Activated CD8-positive, alpha-beta T cell treated with anti-CD3 and anti-CD28 coated beads for 36 hours (primary cell): ENCODE measurements at places on chromosomes 3 and 15.

GRCh38 chr3:64631951-64632350, 55.8 kb downstream of the ADAMTS9 start:
- H3K4me3 ChIP-seq, result no peak overlapping the region
- H3K36me3 ChIP-seq, result no peaks in the 10 kb centered on the region
- H3K27ac ChIP-seq, result no peak overlapping the region
- DNase-seq, result no peak
- H3K27me3 ChIP-seq, result no peaks in the 10 kb centered on the region

DNA sequence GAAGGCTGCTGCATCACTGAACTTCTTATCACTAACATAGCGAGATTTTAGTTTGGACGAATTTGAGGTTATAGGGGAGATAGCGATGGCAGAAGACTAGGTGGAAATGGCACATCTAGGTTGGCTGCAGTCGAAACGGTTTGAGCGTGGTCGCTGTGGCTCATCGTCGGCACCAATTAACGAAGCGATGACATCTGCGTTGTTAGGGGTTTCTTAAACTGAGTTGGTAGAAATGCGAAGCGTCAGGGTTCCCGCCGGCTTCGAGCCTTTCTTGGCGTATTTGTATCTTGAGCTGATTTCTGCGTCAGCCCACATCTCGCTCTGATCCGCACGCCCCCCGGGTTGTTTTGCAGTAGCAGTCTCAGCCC, 319 bp downstream of the LNP1 start:
- no peaks in the 10 kb centered on the region for H3K27me3 ChIP-seq
- DNase-seq, result peak; percentile 79
- H3K36me3 ChIP-seq, result peaks cover 26% of the 10 kb centered on the region
- peak overlapping the region; percentile 84 for H3K4me3 ChIP-seq

DNA sequence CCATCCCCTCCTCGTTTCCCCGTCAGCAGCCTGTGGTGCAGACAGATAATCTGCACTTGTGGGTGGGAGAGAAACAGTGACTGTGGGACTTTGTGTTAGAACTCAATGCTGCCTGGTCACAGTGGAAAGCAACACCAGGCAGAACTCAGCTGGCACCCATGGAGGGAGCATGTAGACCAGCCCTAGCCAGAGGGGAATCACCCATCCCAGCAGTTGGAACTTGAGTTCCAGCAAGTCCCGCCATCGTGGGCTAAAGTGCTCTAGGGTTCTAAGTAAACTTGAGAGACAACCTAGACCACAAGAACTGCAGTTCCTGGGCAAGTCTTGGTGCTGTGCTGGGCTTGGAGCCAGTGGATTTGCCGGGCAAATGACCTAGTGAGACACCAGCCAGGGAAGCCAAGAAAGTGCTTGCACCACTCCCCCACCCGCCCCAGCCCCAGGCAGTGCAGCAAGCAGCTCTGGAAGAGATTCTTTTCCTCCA, 24.4 kb downstream of the ISG20 start:
- no peaks in the 10 kb centered on the region for H3K27me3 ChIP-seq
- no peak for DNase-seq
- no peak overlapping the region for H3K27ac ChIP-seq

GRCh38 chr15:85754989-85755388, 39.7 kb downstream of the KLHL25 start:
- no peak for DNase-seq
- H3K4me1 ChIP-seq, result peaks cover 30% of the 10 kb centered on the region

DNA sequence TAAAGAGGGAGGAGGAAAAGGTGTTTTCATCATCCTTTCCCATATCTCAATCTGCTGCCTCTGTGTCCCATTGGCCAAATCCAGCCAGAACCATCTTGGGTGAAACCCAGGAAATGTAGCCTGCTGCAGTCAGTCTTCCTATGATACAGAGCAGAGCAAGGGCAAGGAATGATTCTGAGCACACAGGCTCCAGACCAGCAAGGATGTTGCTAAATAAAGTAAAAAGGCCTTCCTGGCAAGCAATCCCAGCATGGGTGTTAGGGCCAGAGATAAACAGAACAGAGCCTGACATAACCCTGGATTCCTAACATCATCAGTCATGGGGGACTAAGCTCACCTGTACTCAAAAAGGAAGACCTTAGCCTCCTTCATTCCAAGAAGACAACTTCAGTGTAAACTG, 90.7 kb upstream of the AGTR1 start:
- H3K4me1 ChIP-seq, result no peaks in the 10 kb centered on the region
- H3K4me3 ChIP-seq, result no peak overlapping the region
- H3K27me3 ChIP-seq, result no peaks in the 10 kb centered on the region

DNA sequence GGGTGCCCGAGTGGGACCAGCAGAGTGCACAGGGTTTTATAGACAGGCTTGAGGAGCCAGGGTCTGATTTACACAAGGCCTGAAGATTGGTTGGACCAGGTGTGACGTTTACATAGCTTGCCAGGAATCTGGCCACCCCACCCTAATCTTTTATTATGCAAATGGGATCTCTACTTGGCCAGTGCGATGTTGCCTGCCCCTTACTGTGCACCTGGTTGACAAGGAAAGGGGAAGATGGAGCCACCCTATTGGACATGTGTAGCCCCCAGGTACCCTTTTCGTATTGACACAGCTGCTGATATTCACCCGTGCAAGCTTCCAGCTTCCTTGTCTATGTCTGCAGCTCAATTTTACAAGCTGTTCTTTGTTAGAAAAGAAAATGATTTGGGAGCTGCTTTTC, 132.0 kb downstream of the ARNT2 start:
- H3K4me1 ChIP-seq, result no peaks in the 10 kb centered on the region
- H3K4me3 ChIP-seq, result no peak overlapping the region

GRCh38 chr3:126995926-126996512, 13.1 kb downstream of the PLXNA1 start:
- H3K36me3 ChIP-seq, result no peaks in the 10 kb centered on the region
- H3K27ac ChIP-seq, result no peak overlapping the region
- no peaks in the 10 kb centered on the region for H3K27me3 ChIP-seq
